CD4-positive, alpha-beta T cell treated with Interleukin-17A for 1 hour (primary cell): ENCODE measurements at places on chromosomes 1 and 21.

DNA sequence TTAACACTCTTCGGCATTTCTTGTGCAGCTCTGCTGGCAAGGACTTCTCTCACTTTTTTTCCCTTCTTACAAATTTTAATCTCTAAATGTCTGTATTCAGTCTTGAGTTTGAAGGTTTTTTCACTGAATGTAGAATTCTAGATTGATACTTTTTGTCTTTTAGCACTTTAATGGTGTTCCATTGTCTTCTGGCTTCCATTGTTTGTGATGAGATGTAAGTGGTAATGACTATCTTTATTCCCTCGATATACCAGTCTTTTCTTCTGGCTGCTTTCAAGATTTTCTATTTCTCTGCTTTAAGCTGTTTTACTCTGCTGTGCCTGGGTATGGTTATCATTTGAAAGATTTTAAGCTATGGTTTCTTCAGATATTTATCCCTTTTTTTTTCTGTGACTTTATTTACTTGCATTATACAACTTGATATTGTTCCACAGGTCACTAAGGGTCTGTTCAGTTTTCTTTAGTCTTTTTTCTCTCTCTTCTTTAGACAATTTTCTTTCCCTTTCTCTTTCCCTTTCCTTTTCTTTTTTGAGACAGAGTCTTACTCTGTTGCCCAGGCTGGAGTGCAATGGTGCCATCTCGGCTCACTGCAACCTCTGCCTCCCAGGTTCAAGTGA lies 35.8 kb downstream of the DYRK1A start:
- DNase-seq, result no peak

GRCh38 chr1:65164633-65165032 lies 16.6 kb downstream of the AK4 start:
- no peak for DNase-seq

DNA sequence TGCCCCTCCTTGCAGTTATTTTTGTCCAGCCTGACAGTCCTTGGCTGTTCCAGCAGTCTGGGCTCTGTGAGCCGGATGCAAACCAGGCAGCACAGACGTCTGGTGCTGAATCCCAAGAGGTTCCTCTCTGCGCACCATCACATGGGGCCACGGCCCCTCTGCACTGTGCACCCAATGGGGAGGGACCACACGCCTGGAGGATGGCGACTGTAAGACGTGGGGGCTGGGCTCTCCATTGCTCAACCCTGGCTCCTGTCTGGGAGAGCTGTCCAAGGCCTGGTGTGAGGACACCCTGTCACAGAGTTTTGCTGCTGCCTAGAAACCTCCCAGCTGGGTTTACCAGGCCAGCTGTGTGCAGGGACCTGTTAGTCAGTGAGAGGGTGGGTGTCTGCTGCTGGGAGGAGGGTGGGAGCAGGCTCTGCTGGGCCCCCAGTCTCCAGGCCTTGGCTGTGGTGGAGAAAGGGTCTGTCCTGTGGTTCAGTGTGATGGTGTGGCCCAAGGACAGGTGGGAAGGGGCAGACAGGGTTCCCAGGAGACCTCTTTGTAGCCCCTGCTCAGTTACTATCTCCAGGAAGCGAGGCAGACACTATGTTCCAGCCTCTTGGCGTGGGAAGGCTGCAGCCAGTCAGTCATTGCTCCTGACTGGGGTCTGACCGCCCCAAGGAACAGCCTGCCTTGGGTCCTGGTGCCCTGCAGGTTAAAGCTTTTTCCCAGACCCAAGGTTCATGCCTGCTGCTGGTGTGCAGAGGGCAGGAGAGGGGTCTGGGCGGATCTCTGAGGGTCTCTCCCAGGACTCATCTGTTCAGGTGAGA lies 13.8 kb downstream of the HEYL start:
- DNase-seq, result no peak

- no peak for DNase-seq
These were observed 286.9 kb downstream of the KIF26B start for GRCh38 chr1:245441689-245442088.

DNA sequence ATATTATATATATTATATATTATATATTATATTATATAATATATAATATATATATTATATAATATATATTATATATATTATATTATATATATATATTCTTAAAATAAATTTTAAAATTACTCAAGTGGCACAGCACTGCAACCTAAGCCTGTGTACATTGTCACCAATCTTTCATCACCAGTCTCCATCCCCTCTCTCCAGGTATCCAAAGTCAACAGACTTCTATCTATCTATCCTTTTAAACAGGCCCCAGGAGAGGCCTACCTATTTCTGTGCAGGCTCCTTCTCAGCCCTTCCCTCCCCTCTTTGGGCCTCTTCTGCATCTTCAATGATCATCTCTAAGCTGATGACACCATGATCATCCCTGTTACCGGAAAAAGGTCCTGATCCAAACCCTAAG lies 111.7 kb downstream of the RHOU start:
- DNase-seq, result no peak

- no peak for DNase-seq
These were observed 22.2 kb downstream of the SGIP1 start for GRCh38 chr1:66556161-66556611.

DNA sequence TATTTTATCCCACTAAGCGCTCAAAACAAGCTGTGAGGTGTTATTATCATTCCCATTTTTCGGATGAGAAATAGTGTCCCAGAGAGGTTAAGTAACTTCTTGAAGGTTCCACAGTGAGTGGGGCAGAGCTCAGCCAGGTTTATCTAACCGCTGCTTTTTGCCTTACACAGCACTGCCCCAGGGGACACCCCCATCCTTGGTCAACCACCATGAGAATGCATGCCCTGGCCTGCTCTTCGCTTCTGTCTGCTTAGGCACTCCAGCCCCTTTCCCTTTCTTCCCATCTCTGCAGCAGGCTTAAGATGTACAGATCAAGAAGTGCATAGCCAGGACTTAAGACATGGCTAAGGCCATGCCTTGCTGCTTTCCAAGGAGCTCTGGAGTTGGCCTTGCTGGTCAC lies 159.0 kb upstream of the CD34 start:
- DNase-seq, result no peak

DNA sequence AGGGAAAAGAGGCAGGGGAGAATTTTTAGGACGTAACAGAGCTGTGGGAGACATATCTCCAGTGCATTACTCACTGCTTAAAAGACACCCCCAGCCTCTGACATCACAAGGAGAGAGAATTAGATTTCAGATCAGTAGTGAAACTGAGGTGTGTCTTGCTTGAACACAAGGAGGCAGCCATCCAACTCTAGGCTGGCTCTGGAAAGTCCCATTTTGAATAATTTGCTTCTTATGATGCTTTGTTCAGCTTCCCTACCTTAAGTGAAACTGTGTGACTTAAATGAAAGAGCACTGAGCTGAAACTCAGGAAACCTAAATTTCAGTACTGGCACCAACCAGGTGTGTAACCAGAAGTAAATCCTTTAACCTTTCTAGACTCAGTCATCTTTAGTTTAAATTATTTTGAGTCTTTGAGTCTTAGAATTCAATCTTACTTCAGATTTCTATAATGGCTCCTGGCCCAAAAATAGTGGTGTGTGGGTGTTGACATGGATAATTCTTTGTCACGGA lies 251.6 kb upstream of the SGIP1 start:
- peak; percentile 87 for DNase-seq
